ENCODE measurements at places on chromosomes 2 and 18.

DNA sequence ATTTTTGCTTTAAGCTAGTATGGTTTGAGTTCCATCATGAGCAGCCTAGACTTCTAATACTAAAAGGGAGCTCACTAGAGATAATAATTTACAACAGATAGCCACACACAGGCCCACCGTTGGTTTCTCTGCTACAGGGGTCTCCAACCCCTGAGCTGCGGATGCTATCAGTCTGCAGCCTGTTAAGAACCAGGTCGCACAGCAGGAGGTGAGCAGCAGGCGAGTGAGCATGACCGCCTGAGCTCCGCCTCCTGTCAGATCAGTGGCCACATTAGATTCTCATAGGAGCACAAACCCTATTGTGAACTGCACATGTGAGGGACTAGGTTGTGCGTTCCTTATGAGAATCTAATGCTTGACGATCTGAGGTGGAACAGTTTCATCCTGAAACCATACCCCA is 150.6 kb downstream of the HRH4 start:
- DNase-seq = no peak

GRCh38 chr18:48394176-48394575 is 15.0 kb downstream of the ZBTB7C start:
- DNase-seq = no peak

GRCh38 chr2:214607051-214607450 is 196.2 kb downstream of the VWC2L start:
- peak; percentile 32 for DNase-seq

DNA sequence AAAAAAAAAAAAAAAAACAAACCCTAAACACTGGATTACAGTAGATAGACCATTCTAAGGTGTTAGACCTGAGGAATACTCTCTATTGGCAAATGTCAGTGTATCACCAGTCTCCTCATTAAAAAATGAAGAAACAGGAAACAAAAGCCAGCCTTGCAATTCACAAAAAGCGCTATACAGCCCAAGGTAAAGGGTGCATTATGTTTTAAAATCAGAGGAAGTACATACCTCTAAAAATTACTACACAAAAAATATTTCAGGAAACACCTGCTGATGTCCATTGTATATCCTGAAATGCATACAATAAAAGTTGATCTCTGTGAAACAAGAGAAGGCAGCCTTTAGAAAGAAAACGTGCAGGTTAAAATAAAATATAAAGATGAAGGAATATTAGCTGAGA is 54.9 kb upstream of the TSPYL6 start:
- DNase-seq = no peak

- DNase-seq = no peak
These were observed 26.6 kb downstream of the PTPN4 start for GRCh38 chr2:119786295-119786694.

DNA sequence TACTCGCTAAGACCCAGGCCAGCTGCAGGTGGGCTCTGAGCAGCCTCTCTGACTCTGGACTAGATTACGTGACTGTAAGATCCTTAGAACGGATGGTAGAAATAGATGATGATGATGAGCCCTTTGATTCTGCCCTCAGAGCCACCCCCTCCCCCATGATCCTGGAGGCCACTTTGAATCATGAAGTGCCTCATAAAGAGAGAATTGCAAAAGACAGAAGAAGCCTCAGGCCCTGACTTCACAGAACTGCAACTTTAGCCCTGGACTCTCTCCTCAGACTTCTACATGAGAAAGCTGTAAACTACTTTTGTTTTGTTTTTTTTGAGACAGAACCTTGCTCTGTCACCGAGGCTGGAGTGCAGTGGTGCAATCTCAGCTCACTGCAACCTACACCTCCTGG is 15.4 kb upstream of the TET3 start:
- DNase-seq = no peak

All from EL (cell line).